Mesenchymal stem cell (in vitro differentiated cells and primary cell): ENCODE measurements at places on chromosomes 1 and 21.
A peak's percentile ranks its signal among the peaks of the same experiment; 100 is the strongest.

- no peak for DNase-seq
Measured at GRCh38 chr1:114341299-114341698, 169.7 kb downstream of the TRIM33 start.

DNA sequence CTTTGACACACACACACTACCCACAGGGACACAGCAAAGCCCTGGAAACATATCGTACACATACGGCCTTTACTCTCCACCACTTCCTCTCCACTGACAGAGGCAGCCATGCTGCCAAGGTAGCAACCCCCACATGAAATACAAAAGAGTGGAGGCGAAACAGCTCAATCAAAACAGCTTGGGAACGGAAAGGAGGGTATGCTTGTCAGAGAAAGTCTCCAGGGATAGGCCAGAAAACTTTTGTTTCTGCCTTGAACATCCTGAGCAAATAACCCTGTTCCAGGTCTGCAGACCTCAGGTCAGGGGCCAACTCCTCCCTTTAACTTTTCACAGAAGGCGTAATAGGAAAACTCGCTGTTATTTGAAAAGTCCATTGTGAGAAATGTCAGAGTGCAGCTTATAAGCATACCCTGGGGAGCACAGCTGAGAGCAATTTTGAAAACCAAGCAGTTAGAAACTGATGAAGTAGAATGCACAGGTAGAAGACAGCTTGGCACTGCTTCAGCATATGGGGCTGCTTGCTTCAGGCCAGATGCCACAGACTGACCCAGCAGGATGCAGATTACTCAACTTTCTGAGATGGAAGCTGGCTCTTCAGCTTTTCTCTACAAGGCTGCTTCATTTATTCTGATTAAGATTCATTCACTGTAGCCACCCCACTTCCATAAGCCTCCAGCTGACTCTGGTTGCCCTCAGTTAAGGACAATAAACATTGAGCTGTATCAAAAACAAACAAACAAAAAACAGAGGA, 18.0 kb downstream of the KIAA0319L start:
- no peak for DNase-seq

DNA sequence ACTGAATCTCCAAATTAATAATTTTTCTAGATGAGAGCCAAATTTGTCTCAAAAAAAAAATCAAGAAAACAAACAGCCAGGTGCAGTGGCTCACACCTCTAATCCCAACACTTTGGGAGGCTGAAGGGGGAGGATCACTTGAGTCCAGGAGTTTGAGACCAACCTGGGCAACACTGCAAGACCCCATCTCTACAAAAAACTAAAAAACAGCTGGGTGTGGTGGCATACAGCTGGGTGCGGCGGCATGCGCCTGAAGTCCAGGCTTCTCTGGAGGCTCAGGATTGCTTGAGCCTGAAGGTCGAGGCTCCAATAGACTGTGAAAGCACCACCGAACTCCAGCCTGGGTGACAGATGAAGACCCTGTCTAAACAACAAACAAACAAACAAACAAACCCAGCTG, 14.0 kb downstream of the ACBD3 start:
- no peak for DNase-seq

DNA sequence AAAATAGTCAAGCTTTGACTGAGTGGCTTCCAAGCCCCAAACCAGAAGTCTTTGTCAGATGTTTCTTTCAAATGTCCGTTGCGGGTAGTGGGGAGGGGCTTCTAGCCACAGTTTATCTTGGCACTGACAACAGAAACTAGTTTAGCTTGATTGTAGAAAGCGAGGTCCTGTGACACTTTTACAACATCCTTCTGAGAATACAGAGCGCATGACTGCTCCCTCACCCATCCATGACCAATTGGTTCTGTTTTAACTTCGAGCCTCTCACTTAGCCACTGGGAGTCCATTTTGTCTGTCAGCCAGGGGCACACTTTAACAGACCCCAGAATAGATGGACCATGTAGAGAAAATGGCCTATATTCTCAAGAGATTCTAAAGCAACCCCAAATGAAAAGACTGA, 199.2 kb upstream of the ST6GALNAC5 start:
- no peak for DNase-seq

DNA sequence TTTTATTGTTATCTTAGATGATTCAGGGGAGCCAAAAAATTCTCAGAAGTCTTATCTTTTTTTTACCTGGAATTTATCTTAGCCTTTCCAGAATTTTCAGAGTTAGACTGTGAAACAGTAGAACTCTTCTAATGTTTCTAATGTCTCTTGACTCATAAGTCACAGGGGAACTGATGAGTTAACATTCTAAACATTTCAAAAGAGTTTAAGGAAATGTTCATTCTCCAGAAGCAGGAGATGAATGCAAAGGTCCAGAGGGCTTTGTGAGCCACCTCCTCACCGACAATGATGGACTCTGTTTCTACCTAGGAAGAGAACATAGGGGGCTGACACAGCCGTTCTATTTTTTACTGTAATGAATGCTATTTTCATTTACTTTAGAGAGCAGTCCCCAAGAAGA, 157.5 kb downstream of the BRINP2 start:
- peak; percentile 16 for DNase-seq

DNA sequence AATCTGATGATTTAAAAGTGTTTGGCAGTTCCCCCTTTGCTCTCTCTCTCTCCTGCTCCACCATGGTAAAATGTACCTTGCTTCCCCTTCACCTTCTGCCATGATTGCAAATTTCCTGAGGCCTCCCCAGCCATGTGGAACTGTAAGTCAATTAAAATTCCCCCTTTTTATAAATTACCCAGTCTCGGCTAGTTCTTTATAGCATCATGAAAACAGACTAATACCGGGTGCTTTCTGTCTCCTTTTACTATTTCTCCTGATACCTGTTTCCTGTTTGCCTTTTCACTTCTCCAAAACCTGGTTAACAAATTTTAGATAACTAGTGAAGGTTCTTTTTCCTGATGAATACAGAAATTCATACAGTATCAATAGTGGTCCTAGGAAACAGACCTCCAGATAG, 1670.3 kb downstream of the MRPL39 start:
- DNase-seq = no peak

DNA sequence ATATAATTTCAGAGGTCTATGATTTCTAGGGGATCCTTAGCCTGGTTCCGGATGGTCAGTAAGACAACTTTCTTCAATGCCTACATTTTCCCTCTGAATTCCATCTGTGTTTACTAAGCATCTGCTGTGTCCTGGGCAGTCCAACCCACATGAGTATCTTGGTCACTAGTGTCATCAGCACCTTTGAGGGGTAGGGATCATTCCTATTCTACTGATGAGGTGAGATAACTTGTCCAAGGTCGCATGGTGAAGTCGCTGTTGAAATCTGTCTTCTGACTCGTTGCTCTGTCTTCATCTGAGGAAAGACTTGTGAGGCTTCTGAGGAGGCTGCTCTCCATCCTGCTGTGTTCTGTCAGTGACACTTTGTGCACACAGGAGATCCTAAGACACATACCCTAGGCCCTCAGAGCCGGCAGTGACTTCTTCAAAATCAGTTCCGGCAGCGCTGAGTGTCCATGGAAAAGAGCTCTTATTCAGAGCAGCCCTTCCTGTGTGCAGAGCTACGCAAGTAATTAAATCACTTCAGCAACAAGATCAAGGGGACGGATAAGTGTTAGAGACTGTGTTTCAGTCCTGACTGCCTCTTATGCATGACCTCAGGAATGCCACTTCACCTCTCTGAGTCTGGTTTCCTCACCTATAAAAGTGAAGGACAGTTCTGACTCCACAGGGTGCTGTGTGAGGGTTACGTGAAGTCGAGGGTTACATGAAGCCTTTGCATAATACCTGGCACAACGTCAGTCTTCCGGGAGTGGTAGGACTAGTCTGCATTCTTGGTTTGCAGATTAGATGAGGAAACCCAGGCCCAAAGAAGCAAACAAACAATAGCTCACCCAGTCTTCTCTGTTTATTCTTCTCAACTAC, 28.4 kb downstream of the AK2 start:
- peak; percentile 23 for DNase-seq

DNA sequence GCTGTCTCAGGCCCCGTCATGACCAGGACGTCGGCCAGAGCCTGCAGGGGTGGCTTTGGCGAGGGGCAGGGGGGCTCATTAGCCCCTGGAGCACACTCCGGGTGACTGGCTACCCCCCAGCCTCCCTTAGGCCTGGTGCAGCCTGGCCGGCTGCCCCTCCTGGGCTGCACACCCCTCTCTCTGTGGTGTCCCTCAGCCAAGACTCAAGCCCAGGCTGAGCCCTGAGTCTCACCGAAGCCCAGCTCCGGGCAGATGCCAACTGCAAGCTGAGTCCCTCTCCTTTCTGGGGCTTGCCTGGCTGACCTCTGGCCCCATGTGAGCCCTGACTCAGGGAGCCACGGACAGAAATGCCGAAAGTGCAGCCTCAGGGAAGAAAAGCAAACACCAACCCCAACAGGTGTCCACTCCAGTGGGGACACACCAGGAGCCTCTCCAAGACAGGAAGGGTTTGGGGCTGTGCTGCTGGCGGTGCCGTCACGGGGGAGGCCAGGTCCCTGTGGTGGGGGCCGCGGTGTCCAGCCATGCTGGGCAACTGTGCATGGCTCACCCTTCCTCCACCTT, 5.3 kb upstream of the IBA57 start:
- DNase-seq = no peak

- DNase-seq = peak; percentile 73
Measured at GRCh38 chr1:167756730-167757405, 35.1 kb downstream of the MPZL1 start.

DNA sequence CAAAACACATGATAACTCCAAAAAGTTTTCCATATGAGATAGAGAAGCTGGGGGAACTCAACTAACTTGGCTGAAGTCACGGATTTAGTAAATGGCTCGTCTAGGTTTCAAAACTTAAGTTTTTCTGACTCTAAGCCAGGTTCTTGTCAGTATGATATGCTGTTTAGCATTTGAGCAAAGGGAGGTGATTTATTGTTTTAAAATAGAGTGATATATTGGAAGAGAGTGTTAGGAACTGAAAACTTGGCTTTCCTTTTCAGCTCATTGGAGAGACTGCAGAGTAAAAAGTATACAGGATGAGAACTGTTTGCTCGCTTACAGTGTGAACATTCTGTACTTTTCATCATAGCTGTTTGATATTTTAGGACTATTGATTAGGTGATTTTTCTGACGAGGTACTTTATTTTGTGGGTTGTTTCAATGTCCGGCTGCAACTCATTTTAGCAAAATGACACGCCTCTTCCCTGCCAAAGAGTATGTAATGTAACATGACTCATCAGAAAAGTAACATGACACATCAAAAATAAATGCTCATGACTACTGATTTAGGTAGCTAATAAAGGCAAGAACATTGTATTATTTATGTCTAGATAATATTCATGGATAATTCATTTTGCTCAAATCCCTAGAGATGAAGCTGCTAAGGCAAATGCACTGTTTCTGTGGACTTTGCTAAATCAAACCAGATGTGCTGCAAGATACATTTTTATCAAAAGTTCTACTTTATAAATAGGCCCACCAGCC, 355.1 kb downstream of the GPATCH2 start:
- peak; percentile 46 for DNase-seq

- DNase-seq = no peak
Measured at GRCh38 chr1:198730952-198731351, 92.1 kb downstream of the PTPRC start.

DNA sequence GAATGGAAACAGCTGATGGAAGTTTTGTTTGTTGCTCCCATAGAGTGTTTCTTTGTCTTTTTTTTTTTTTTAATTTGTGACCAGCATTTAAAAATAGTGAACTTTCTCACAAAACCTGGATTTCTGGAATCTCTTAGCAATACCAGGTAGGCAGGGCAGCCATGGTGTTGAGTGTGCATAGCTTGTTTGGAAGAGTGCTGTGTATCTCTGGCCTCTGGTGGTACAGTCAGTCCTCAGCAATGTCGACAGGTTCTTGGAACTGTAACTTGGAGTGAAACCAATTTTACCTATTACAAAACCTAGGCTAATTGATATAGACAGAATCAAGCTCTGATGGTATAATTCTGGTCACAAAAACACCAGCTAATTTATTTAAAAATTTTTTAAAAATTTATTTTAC, 6.7 kb downstream of the AADACL3 start:
- DNase-seq = no peak

DNA sequence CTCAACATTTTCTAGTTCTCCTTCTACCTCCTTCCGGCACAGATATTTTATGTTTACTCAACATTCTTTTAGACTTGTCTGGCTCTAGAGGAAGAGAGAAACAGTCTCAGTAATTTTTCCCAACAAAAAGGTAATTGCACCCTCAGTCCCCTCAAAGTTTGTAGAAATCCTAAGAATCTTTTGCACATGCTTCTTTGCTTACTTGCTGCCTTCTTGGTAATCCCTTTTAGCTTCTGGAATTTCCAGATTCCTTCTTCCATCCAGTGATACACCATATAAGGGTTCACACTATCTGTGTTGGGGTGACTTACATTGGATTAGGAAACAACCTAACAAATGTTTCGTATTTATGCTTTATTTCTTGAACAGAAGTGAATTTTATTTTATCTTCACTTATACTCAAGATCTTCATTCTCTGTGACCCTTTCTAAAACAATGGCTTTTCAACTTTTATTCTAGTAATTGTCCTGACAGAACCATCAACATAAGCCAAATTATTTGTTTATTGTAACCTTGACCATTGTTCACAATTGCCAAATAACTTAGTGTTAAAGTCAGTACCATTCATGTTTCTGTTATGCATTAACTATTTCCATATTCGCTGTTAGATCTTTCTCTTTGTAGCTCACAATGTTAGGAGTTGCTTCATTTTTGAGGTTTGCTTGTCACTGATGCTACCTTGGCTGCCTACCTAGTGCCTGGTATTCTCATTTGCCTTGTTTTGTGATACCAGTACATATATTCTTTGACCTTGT, 238.1 kb downstream of the HMCN1 start:
- peak; percentile 44 for DNase-seq

DNA sequence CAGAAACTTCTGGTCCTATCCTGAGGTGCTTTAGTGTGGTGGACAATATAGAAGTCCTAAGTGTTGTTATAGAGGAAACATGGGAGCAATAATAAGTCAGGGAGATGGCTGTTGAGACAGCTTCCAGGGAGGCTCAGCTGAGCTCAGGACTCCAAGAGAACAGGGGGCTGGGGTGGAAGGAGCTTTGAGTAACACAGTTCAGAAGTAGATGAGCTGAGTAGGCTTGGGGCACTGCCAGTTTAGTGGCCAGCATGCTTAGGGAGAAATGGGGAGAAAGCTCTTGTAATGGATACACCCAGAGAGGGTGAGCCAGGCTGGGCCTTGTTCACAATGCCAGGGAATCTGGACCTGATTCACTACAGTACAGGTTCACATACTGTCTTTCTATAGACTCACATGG, 201.6 kb downstream of the DAB1 start:
- DNase-seq = no peak

DNA sequence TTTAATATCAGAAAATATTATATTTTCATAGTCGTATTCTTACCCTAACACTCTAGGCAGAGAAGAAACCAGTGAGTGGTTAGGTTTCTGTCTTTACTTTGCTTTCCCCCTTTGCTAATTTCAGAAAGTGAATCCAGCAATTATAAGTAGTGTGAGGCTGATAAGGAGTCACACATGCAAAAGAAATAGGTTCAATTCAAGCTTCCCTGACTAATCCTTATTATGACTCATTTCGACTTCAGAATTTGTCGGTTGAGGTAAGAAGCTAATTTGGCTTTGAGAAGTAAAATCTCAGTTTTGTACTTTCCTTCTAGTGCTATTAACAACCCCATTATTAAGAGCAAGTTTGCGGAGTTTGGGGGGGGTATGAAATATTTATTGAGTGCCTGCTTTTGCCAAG, 22.4 kb downstream of the ESRRG start:
- DNase-seq = no peak
